NCI-H2171 treated with DMSO at 0.1 percent for 48 hours (cell line): ENCODE measurements at places on chromosomes 4 and X.

GRCh38 chr4:47118192-47118929, 87.0 kb downstream of the GABRB1 start:
- no peak for DNase-seq

DNA sequence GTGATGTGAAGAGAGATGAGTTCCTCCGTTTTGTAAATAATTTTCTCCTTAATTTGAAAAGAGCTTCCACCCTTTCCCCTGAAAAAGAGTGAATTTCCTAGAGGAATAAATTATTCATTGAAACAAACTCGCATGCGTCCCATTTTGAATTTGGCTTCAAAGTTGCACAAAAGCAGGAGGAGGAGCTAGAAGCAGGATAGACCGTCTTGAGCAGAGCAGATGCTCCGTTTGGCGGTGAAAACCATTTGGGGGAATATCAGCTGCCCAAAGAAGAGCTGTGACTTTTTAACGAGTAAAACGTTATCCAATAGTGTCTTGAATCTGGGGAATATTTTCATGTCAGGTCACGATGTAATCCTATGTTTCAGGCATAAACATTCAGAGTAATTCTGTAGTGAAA, 42.0 kb downstream of the FAM149A start:
- no peak for DNase-seq

- DNase-seq: no peak
Observed at GRCh38 chr4:3123181-3123671, 48.7 kb downstream of the HTT start.

DNA sequence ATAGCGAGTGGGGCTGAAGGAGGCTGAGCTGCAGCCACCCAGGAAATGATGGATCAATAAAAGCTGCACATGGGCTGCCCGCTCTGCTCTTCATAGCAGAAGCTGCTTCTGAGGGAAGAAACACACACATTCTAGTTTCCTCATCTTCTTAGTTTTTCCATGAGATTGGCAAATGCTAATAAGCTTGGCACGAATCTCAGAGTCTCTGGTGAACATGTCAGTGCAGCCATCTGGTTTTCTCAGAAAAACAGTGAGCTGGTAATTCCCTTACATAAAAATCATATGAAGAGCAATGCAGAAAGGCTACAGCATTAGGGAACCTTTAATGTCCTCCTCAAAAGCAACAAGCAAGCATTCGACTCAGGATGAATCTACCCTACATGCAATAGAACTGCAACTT, 69.9 kb downstream of the GATB start:
- DNase-seq: peak; percentile 27

GRCh38 chr4:94277534-94277933, 65.1 kb downstream of the HPGDS start:
- DNase-seq: no peak

GRCh38 chrX:17826609-17827496, 34.2 kb downstream of the RAI2 start:
- DNase-seq: no peak

- DNase-seq: peak; percentile 4
Observed at GRCh38 chrX:139932073-139932900, 566 bp downstream of the ATP11C start.

DNA sequence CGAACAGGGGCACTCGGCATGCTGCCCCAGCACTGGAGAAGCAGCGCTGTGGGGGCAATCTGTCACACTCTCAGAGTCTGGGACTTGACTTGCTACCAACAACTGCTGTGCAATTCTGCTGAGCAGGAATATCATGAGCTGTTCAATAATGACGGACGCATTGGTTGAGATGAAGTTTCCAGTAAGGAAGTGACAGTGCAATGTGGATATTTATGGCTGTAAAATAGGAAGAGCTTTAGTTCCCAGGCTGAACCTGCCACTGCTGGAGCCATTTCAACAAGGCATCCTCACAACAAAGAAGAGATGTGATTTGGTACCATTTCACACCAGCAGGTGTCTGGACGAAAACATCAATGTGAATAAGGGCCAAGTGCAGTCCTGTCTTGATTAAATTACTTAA, 24.2 kb downstream of the CHST7 start:
- no peak for DNase-seq

GRCh38 chr4:67712650-67713528, 11.9 kb upstream of the UBA6 start:
- no peak for DNase-seq

DNA sequence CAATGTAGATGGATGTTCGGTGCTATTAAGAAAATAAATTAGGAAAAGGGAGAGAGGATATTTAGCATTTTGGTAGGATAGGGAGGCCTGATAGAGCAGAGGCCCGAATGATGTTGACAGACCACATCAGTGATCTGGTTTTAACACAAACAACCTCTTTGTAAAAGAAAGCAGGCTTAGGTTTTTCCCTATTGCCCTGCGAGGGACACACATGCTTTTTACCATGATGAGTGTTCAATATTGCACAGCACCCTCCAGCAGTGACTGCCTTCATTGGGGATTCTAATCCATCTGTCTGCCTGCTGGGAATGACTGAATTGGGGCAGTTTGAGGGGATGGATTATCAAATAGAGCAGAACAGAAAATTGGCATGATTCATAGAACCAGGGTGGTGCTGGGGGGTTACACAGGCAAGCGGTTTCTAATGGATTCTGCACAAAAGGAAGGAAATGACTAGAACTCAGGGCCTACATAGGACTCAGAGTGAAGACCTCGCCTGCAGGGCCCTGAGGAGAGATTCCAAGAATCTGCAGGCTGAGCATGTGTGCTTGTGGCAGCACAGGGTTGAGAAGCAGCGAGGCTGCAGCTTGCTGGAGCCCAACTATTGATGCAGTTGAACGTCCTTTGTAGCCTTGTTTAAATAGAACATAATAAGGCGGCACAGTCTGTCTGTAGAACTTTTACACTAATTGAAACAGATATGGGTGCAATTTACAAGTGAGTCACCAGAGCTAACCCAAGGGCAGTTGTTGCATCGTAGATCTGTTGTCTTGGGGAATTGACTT, 58.0 kb downstream of the RHOH start:
- peak; percentile 3 for DNase-seq

- no peak for DNase-seq
Observed at GRCh38 chrX:140701480-140701879, 8.1 kb upstream of the LINC00632 start.

- DNase-seq: no peak
Observed at GRCh38 chr4:56844802-56845580, 23.5 kb upstream of the SPINK2 start.

DNA sequence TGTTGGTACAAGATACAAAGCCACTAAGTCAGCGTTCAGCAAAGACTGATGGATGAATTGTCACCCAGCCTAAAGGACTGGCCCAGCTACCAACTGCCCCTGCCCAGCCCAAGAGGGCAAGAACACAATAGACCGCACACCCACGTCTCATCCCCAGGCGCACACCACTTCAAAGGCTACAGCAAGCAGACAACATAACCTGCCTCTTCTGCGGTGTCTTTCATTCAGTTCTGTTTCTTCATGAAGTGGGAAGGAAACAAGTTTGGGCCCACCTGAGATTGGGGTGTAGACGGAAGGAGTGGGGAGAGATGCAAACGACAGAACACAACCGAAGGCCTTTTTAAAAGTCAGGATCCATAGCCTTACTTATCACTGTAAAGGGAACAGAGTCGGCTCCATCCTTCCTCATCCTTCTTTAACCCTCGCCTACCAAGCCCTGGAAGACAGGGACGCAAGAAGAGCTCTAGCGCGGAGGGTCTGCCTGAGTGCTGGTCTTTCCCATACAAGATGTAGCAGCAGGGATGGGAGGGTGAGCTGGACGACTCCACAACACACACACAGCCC, 691 bp downstream of the SCARB2 start:
- DNase-seq: peak; percentile 9

- no peak for DNase-seq
Observed at GRCh38 chrX:17414839-17415238, 39.8 kb downstream of the NHS start.

DNA sequence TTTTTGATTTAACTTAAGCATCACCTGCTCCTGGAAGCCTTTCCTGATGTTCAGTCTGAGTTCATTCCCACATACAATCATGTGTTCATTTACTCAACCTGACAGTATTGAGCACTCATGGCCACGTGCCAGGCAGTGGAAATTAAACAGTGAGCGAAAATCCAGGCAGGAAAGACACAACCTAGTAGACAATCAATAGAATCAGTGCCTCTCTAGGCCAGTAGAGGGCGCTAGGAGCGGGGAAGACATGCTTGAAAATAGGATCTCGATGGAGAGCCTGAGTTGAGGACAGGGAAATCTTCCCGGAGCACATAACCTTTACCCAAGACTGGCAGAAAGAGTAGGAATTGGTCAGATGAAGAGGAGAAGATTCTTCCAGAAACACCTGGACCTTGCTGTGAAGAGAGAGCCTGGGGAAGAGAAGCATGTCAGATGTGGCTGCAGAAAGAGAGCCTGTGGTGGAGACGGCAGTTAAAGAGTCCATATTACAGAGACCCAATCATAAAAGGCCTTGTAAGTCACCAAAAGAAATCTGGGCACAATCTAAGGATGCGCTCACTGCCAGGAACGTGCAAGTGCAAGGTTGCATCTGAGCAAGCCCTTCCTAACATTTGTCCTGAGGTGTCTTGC, 103.5 kb downstream of the LDB2 start:
- no peak for DNase-seq

- no peak for DNase-seq
Observed at GRCh38 chr4:151322570-151322969, 2.8 kb downstream of the SH3D19 start.

DNA sequence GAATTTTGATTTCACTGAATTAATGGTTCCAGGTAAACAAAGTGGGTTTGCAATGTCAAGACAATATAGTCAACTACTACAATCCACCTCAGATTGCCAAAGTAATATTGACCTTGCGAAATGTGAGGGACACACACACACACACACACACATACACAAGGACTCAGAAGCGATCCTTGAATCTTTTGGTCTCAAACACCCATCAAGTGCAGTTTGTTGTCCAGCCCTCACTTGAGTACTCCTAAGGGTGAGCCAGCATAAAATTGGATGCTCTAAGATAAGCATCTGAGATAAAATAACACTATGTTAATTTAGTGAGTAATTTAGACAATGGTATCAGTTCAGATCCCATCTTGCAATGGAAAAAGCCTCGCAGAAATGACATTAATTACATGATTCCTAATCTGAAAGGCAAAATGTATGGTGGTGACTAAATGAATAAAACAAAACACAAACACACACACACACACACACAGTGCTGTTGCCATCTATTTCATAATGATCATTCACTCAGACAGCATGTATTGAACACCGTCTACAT, 102.5 kb downstream of the RASL11B start:
- no peak for DNase-seq

DNA sequence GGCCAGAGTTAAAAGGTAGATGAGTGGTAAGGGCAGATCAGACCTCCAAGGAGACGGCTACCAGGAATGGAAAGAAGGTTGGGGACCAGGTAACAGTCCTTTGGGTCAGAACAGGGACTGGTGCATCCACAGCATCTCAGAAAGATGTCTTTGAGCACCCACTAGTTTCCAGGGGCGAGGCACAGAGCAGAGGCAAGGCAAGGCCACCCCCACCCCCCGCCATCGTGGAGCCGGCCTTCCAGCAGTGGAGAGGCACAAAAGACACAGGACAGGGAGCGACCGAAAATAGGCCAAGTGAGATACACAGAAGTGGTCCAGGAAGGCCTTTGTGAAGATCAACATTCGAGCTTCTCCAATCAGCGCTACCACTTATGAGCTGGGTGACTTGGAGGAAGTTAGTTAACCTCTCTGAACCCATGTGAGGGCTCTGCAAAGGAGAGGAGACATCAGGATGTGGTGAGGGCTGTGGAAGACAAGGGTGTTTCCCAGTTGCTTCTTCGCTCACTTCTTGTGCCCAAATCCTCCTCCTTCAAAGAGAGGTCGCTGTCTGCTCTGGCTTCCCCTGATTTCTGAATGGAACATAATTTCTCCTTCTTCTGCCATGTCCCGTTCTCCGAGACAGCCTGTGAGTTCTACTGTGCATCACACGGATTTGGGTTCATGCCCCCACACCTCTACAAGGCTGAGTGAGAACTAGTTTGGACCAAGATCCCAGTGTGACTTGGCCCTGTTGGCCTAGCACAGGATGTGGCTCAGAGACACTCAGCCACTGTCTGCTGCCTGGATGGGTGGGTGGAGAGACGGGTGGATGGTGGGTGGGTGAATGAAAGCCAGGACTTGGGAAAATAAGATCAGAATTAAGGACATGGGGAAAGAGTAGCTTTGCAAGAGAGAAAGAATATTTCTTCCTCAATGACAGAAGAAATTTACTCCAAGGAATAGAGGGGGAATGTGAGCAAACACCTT, 16.7 kb upstream of the MSX1 start:
- DNase-seq: no peak

DNA sequence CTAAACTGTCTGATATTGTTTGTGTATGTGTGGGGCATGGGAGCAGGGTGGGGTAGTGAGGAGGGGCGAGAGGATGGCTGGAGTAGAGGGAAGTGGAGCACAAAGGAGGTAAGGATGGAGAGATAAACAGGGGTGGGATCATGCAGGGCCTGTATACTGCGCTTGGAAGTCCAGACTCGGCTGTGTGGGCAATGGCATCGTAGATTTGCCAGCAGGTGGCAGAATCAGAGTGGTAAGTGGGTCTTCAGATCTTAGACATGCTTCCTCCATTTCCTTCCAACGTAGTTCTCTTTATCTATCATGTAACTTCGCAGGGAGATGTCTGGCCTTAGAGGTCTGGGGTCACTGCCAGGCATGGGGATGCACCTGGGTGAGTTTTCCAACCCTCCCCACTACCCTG, 155.5 kb downstream of the PDGFRA start:
- no peak for DNase-seq

DNA sequence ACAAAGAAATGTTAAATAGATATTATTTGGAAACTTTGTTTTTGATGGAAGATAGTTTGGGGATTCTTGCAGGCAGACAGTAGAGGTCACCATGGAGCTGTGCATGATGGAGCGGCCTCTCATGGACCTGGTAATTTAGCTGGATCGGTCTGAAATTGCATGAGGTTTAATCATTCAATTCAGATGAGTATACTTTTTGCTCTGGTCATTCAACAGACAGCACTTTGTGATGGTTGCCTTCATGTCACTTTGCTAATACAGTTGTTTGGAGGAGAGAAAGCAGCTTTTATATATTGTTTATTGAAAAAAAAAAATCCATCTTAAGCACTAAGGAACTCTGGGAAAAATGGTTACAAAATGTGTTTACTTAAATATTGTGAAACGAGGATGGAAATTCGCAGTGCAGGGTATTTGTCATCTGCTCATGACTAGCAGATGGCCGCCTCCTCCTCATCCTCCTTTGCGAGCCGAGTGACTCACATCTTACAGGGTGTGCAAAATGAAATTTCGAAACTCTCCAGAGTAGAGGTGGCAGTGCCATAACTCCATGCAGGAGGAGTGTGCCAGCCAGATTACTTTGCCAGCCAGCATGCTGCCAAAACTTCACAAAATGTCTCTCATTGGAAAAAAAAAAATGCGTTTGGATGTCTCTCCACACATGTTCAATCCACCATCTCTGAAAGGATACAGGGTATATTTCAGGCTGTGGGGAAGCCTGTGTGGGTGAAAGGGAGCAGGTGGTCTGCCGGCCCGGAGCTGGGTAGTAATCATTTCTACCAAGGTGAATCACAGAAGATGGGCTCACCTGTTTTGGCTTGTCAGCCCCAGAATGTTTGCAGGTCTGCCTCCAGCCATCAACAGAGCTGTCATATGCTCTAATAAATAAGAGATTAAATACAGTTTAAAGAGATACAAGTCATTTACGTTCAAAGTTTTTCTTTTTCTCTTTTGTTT, 314.9 kb upstream of the DIPK2B start:
- peak; percentile 7 for DNase-seq

- DNase-seq: no peak
Observed at GRCh38 chrX:148288451-148288850, 212.0 kb upstream of the AFF2 start.

- no peak for DNase-seq
Observed at GRCh38 chrX:70089604-70090297, 27.5 kb downstream of the OTUD6A start.

GRCh38 chr4:62194342-62194741, 994.2 kb downstream of the ADGRL3 start:
- no peak for DNase-seq
